Posterior cingulate gyrus (tissue), 11 donors: ENCODE measurements at places on chromosomes 16 and 17.

DNA sequence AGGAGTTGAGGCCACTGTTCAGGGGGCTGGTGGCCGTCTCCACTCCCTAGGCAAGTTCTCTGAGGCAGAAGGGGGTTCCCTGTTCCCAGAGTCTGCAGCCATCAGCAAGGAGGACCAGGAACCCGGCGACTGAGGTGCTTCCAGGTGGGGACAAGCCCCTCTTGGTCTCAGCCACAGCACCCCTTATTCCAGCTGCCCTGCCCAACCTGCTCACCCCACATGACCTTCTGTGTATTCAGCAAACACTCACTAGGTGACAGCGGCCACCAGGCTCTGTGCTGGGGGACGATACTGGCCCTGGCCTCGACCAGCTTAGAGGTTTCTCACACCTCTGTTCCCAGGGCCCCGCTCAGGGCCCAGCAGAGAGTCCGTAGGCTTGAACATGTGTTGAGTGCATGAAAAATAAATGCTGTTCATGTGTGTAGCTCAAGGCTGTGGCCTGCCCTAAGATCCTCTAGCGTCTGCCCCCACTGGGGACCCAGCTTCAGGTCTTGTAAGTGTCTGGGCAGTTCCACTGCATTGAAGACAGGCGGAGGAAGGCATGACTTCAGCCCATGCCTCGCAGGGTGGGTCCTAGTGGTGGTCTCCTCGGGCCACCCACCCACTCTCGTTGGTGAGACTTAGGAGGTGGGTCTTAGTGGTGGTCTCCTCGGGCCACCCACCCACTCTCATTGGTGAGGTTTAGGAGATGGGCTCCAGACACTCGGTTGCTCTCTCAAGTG, 44.2 kb downstream of the NT5M start:
- no peak for DNase-seq

DNA sequence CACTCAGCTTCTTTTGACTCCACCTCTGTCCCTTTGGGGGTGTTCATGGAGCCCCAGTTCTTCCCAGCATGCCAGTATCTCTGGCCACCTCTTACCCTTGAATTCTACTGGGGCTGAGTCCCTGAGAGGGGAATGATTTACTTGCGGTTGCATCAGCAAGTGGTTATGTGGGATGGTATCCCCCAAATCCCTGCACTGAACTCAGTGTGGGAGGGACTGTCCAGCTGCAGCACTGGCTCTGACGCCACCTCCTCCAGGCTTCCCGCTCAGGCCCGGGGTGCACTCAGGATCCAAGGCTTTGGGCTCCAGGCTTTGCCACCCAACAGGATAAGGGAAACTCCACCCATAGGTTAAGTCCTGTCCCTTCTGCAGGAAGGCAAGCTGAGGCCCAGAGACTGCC, 21.1 kb upstream of the BRD7 start:
- DNase-seq = no peak

- DNase-seq = no peak
Observed at GRCh38 chr16:87694441-87695125, 71.2 kb downstream of the KLHDC4 start.

DNA sequence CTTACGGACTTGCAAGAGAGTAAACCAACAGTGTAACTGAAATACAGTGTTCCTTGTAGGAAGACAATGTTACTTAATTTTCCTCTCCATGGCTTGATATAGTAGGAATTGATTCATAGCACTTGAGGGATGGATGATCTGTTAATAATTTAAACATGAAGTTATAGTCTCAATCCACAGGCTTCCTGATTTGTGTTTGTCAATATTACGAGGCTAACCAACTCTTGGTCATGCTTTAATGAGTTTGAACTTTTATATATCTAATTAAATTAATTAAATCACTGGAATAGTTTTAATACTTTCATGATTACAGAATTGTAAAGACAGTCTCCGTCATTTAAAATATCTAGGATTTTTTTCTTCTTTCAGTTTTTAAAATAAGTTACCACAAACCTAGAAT, 112.0 kb upstream of the HAS3 start:
- no peak for DNase-seq

DNA sequence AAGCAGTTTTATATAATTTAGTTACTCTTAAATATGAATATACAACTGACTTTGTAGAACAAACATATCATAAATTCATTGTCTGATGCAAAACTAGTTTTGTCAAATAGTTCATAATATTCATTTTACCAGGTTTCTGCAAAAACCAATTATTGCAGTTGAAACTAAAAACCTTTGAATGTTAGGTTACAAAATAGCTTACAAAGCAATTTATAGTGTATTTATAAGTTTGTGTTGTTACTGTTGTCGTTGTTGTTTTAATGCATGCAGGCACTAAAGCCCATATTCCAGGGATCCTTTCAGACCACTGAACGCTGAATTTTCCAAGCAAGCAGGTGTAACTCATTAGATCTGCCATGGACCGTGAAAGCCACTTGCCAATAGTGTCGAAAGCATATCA, 427.6 kb downstream of the ZFHX3 start:
- no peak for DNase-seq

DNA sequence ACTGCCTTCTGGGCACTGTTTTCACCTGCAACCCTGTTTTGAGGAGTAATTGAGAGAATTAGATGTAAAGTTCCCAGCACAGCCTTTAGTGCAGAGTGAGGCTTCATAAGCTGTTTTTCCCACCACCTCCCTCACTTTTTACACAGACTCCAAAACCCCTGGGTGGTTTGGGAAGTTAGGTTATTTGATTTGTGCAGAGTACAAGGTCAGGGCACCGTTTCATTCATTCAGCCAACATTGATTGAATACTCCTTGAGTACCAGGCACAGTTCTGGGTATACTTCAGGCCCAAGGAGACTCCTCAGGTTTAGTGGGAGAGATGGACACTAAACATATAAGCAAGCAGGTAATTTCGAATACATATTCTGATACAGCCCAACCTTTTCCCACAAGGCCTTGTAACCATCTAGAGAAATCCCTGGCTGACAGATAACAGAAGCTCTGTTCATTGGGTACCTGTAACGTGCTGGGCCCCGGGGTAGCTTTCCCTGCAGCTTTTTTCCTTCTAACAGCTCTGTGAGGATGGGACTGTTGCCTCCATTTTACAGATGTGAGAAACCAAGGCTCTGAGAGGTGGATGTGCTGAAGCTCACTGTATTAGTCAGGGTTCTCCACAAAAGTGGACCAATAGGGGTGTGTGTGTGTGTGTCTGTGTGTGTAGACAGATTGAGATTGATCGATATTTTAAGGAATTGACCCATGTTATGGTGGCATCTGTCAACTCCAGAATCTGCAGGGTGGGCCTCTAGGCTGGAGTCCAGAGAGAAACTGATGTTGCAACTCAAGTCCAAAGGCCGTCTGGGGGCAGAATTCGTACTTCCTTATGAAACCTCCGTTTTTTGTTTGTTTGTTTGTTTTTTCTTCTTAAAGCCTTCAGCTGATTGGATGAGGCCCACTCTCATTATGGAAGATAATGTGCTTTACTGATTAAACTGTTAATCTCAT, 234.7 kb downstream of the SNX29 start:
- no peak for DNase-seq

- no peak for DNase-seq
Observed at GRCh38 chr17:79220713-79221291, 146.2 kb downstream of the ENGASE start.

DNA sequence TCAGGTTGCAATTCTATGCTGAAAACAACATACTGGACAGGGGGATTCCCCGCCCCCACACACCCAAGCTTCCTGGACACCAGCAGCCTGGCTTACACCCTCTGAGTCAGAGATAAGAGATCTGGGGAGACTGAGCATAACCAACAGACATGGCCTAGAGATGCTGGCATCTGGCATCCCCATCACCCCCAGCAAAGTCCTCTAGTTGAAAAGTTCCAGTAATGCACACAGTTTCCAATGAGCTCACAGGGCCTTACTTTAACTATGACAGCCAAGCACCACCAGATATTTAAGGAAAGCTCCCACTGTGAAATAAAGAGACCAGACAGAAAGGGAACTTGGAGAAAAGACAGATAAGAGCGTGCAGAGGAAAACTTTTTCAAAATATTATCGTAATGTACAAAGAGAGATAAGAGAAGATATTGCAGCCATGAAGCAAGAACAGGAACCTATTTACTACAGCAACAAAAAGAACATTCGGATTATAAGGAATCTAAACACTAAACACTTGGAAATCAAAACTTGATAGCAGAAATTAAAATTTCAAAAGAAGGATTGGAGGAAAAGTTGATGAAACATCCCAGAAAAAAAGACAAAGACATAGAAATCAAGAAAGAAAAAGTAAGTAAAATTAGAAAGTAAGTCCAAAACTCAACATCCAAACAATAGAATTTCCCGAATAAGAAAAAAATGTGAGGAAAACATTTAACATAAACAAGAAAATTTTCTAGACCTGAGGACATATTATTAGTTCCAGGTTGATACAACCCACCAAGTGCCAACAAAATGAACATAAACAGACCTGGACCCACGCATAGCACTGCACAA, 17.2 kb upstream of the ALOX15 start:
- no peak for DNase-seq

DNA sequence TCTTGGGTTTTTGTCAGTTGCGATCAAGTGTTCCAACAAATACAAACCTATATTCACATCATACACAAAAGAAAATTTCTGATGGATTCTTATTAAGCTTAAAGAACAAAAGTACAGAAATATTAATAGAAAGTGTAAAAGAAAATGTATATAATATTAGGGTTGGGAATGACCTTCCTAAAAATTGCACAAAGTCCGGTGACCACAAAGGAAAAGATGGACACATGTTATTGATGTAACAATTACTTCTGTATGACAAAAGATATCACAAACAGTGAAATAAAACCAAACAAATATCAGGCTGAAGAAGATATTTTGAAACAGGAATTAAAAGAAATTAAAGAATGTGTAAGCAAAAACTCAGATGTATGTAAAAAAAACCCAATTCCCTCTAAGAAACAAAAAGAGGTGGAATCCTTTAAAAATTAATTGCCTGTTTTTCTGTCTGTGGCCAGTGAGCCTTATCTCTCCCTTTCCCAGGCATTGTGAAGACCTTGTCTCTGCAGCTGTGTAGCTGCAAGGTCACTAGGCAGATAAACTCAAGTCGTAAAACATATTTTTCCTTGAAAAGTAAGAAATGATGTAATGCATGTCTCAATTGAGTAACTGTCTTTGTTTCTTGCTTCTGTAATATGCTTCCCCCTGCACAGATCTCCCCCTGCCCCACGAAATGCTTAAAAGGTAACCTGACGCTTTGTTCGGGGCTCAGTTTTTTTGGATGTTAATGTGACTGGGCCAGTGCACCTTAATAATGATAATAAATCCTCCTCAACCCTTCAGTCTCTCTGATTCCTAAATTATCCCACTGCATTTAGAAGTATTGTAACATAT, 2.8 kb downstream of the ST6GALNAC1 start:
- DNase-seq = no peak
